Activated CD8-positive, alpha-beta memory T cell treated with anti-CD3 and anti-CD28 coated beads for 1 hour (primary cell): ENCODE measurements at places on chromosomes 2 and 18.

DNA sequence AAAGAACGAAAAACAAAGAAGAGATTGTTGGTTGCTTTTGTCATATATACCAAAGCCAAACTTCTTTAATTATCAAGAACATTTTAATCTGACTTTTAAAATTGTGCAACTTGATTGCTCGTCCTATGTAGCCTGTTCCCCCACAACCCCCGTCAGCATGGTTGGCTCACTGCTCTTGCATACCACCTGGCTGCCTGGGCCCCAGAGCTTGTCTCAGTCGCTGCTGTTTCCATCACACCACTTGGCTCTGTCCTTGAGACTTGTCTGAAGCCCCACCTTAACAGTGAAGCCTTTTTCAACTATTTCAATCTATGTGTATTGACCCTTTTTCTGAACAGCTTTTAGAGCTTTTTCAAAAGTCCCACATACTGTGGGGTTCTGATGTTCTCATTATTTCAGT lies 270.8 kb downstream of the ZNF407 start:
- no peak for DNase-seq

- DNase-seq: peak; percentile 33
Measured at GRCh38 chr18:63366213-63367052, 573 bp downstream of the KDSR start.

- DNase-seq: no peak
Measured at GRCh38 chr2:54960164-54960563, 90.1 kb downstream of the RTN4 start.

DNA sequence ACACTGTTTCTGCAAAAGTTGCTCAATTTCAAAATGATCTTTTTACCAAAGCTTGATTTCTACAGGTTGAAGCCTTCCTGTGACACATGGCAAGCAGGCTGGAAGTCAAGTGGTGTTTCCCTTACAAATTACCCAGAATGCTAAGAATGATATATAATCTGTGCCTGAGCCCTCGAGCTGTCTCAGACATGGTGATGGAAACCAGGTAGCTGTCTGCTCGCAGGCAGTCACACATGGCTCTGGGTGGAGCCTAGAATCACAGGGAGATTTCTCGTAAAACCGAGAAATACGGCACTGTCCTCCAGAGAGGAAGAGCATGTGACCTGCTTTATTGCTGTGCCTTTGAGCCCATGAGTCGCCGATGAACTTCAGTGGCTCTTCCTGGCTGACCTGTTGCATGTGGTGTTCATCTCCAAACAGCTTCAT lies 392.9 kb downstream of the ZNF521 start:
- no peak for DNase-seq

DNA sequence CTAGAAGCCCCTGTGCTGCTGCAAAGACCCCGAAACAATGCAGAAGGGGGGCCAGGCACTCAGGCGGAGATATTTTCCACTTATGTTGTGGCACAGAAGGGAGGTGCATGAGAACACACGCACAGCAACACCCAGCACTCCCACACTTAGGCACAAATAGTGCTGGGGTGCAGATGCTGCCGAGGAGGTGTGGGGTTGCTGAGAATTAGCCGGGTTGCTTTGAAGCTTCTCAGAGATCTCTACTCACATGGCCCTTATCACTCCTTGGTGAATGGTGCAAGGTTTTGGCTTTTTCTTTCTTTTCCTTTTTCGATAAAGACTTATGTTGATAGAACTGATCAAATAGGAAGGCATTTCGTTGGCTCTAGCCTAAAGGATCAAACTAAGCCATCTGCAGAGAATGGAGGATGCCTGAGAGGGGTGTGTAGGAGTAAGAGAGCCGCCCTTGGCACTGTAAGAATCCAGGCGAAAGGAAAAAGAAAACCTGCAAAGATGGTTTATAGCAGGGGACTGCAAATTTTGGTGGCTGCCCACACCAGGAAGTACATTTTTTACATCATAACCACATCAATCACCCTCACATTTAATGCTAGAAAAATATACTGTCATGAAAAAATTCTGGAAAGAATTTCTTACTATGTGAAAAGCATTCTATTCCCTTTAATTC lies 27.9 kb upstream of the FHL2 start:
- no peak for DNase-seq

GRCh38 chr2:36469710-36470109 lies 114.1 kb downstream of the CRIM1 start:
- DNase-seq: no peak

DNA sequence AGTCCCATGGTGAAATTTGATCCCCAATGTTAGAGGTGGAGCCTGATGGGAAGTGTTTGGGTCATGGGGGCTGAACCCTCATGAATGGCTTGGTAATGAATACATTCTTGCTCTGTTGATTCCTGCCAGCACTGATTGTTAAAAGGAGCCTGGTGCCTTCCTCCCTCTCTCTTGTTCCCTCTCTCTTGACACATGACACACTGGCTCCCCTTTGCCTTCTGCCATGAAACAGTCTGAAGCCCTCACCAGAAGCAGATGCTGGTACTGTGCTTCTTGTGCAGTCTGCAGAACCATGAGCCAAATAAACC lies 30.6 kb upstream of the EPC2 start:
- no peak for DNase-seq

- DNase-seq: no peak
Measured at GRCh38 chr2:47152803-47153202, 2.3 kb downstream of the STPG4 start.

GRCh38 chr18:44830581-44830980 lies 149.9 kb downstream of the SETBP1 start:
- no peak for DNase-seq

GRCh38 chr2:109525836-109526235 lies 87.9 kb downstream of the SEPTIN10 start:
- no peak for DNase-seq

GRCh38 chr2:216752855-216753505 lies 57.6 kb upstream of the IGFBP5 start:
- no peak for DNase-seq

GRCh38 chr2:8380026-8380425 lies 301.8 kb upstream of the ID2 start:
- DNase-seq: no peak

GRCh38 chr2:240557101-240557751 lies 562 bp downstream of the ANKMY1 start:
- DNase-seq: no peak

- no peak for DNase-seq
Measured at GRCh38 chr18:1825296-1825695, 746.0 kb downstream of the METTL4 start.

DNA sequence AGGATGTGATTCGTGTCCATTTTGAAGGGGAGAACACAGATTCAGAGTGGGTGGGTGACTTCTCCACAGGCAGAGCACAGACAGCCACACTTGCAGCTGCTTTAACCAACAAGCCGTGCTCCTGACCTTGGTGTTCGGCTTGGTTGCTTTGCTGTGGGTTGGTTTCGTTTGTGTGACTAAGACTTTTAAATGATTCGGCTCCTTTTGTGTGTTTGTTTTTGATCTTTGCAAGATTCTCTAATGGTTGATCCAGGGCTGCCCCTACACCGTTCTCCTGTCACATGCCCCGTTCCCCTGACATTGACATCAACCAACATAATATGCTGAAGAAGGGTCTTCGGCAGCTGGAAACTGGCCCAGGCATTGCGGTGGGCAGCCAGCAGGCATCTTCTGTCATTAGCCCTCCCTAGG lies 95.9 kb upstream of the MBOAT2 start:
- DNase-seq: no peak

GRCh38 chr2:233882353-233882752 lies 14.2 kb upstream of the MSL3B start:
- DNase-seq: no peak

DNA sequence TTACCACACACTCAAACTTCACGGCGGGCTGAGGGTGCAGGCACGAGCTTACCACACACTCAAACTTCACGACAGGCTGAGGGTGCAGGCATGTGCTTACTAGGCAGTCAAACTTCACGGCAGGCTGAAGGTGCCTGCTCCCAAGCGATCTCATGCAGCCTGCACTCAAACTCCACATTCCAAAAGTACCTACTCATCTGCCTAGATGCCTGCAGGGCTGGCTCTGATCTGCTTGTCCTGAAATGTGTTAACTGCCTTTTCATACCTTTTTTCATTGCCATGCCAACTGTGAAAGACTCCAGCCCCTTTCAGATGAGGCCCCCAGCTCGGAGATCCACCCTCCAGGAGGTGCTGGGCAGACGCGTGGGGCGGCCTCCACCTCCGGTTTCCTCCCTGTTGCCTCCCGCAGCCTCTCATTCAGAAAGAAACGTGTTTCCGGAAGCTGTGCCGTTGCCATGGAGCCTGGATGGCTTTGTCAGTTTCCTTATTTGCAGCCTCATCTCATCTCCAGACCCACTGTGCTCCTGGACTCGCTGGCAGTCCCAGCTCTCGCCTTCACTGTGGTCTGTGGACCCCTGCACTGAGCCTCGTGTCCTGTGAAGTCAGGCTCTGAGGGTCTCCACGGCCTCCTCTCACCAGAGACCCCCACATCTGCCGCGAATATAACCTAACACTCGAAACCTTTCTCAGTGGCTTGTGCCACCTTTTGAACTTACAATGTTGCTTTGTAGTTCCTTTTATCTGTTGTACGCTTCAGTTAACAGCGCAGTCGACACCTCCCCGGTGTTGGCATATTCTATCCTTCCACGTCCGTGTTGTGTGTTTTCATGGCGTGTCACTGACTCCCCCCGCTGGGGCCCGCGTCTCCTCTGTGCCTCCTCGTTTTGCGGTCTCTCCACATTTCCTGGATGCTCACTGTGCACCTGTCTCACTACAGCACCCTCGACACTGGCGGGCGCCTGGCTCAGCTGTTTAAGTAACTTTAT lies 106.1 kb upstream of the ALKAL2 start:
- DNase-seq: peak; percentile 35

DNA sequence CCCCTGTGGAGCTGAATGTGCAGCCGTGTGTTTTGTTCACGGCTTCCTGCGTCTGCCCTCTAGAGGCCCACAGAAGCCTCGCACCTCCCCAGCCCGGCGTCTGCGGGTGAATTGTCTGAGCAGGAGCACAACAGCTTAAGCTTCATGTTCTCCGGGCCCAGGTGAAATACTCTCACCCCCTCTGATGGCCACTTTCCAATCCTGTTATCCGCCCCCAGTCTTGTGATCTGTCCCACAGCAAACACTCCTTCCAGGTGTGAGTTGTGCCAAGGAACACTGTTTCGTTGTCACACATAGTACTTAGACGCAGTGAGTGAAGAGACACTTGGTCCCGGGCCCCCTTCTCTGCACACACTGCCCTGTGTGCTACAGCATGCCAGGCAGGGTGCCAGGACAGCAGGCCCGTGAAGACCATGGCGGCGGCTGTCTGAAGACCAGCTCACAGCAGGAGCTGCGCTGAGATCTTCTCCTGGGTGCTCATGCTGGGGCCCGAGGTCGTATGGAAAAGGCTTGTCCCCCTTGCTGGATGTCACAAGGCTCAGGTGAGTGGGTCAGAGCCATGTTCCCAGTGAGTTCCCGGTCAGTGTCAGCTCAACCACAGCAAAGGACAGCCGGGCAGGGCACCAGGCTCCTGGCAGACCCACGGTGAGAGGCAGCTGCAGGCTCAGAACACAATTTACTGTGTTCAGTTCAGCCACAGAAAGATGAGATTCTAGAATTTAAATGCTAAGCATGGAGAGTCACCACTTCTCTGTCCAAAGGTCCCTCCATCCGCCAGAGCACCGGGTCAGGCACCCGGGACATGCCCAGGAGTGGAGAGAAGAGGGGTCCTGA lies 6.8 kb upstream of the PXDN start:
- DNase-seq: peak; percentile 22

DNA sequence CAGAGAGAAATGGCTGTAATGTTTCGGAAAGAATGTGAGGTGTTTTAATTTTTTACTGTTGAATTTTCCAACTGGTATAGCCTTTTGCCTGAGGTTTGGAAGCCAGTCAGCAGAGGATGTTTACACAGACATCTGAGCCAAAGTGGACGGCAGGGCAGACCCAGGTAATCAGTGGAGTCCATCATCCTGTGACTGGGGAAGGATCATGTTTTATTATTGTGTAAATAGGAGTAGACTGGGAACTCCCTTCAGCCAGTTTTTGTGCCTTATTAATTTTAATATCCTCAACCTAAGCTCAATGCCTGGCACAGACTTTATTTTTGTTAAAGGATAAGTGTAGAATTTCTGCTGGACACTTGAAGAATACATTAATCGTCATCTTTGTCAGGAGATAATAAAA lies 142.0 kb upstream of the GAREM1 start:
- DNase-seq: no peak

DNA sequence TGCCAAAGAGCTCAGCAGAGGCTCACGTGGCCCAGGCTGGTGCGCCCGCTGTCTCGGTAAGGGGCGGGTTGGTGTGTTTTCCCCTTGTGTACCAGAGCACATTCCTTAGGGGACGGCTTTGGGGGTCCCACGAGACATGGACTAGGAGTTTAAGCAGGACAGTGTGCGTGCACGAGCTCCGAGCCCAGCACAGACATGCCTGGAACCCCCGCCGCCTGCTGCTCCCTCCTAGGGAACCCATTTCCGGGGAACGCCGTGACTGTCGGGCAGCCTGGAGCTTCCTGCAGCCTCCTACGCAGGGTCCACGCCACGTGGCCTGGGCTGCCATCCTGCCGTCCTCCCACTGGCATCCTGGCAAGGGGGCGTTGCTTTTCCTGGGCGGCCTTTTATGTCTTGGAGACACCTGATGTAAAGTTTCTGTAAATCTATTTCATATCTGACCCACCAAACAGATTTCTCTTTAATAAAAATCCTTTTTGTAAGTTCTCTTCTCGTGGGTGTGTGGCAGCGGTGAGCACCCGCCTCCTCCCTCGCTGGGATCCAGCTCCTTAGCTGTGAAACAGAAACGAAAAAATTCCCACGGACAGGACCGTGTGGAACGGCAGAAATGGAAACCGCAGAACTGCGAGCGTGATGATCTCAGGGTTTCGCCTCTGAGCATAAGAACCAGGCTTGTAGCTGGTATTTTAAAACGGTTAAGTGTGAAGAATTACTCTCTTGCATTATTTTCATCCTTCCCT lies 43.5 kb upstream of the KCNG2 start:
- no peak for DNase-seq

DNA sequence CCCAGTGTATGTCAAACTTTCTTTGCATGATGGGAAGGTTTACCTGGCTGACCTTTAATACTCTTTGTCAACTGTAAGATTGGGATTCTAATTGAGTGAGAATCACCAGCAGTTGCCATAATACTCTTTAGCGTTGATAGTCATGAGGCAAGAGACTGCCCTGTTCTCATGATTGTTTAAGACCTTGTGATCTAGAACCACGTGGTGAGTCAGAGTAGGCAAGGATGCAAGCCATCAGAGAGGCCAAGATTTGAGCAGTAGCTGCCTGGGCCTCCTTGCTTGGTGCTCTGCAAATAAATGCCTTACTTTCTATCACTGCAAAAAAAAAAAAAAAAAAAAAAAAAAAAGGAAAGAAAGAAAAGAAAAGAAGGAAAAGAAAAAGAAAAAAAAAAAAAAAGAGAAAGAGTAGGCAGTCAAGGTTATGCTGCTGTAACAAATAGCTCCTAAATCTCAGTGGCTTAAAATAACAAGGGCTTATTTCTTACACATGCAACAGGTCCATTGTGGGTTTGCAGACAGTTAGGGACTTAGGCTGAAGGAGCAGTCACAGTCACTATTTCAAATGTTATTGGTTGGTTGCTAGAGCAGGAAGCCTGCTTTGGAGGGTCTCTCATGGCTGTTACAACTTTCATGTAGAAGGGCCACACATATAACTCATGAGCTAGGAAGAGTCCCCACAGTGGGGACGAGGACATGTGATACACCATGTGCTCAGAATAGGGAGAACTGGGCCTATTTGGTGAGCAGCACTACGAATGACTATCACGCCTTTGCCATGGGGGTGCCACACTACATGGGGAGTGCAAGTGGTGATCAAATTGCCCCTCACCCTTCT lies 21.7 kb downstream of the IL1R2 start:
- DNase-seq: no peak

- no peak for DNase-seq
Measured at GRCh38 chr2:143588746-143589145, 459.5 kb downstream of the ARHGAP15 start.
